Smooth muscle cell of the coronary artery (primary cell): ENCODE measurements at places on chromosomes 1 and 21. TPM values are rescaled to one million over a fixed set of nuclear protein-coding genes. Genes with fewer than 3 reads are reported as not detected.

NOS1AP gene
- 0.08 TPM in 1 of 2 replicates, not detected in the other for total RNA-seq

UBE2U gene
- not detected in 2 replicates for total RNA-seq

LCE2C gene
- not detected in 2 replicates for total RNA-seq

AUNIP gene
- 0.98 TPM in 1 of 2 replicates, not detected in the other for total RNA-seq
